ENCODE measurements at places on chromosomes 5 and 9.
A peak's percentile ranks its signal among the peaks of the same experiment; 100 is the strongest.

DNA sequence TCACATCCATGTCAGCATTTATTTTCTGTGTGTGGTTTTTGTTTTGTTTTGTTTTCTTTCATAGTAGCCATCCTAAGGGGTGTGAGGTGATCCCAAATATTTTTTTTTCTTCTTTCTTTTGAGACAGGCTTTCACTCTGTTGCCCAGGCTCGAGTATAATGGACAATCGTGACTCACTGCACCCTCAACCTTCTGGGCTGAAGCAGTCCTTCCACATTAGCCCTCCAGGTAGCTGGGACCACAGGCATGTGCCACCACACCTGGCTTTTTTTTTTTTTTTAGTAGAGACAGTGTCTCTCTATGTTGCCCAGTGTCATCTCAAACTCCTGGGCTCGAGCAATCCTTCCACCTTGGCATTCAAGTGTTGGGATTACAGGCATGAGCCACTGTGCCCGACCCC, 59.1 kb downstream of the CDC42SE2 start:
- DNase-seq, result no peak

DNA sequence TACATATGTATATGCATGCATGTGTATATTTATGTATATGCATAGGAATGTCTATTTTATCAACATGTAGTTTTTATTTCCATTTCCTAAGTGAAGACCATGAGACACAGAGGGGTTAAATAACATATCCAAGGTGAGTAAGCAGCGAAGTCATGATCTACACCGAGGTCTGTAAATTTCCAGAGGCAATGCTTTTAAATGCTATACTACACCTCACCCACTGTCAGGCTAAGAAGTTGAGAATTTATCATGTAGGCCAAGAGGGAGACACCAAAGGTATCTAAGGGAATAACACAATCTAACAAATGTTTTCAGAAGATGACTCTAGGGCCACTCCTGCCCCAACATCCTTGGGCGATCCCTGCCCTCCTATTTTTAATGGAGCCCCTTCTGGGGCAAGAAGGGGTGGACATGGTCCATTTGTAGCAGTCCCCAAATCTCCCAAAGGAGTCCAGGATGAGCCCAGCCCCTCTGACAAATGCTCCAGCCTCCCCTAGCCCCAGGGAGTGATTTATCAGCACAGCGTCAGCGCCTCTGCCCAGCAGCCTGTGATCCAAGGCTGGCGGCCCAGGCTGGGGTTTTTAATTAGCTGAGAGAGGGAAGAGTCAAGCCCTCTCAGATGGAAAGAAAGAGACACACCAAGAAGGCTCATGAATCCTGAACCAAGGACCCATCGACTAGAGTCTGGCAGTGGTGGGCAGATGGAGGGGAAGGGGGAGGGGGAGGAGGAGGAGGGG, 339.9 kb downstream of the ASTN2 start:
- DNase-seq, result no peak

DNA sequence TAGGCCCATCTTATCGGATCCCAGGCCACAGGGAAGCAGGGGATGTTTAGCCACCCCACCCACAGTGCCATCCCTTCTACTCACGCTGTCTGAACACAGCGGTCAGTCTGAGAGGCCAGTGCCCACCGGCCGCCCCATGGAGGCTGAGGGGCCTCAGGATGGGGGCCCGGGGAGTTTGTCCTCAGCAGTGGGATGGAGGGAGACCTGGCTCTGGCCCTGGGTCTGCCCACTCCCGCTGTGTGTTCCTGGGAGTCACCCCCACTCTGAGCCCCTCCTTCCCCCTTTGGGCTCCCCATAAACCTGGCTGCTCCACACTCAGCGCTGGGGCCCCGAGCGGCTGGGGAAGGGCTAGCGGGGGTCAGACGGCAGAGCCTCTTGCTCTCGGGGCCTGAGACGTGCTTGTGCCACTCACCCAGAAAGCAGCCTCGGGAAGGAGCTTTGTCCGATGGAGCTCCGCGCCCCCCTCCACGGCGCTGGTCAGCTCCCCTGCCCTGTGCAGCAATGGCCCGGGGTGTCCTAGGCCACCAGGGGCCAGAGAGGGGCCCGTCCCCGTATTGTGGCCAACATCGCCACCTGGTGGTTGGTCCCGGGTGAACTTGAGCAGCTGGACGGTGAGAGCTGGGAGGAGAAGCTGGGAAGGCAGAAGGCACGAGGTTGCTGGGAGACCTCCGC, 10.9 kb upstream of the LAMC3 start:
- peak; percentile 25 for DNase-seq

GRCh38 chr9:83649080-83649479, 26.1 kb downstream of the IDNK start:
- peak; percentile 26 for DNase-seq

DNA sequence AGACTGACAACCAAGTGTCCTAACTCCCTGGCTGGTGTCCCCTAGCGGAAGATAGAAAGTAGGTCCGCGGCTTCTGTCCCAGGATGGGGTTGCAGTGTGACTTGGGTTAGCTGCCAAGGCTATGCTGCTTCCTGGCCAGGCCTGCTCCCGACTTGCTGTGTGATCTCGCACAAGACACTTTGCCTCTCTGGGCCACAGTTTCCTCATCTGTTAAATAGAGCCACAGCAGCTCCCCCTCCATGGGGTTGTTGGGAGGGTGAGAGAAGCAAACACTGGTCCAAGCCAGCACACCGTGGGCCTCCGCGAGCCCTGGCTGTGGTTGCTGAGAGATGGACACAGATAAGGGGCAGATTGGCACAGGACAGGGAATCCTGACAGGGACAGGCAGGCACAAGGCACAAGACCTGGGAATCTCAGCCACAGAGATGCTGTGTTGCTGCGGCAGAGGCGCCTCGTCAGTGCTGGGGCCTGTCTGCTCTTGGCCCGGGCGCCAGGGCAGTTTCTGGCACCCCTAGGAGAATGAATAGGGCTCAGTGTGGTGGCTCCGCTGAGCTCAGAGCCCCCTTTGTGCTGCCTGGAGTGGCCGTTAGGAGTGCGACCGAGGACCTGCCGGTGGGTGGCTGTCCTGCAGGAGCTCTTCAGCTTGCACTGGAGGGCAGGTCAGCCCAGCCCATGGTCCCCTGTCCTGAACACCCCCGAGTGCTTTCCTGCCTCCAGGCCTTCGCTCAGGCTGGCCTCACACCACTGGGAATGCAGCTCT, 1.8 kb upstream of the SH2D3C start:
- DNase-seq, result no peak

GRCh38 chr5:145101246-145101645, 733.9 kb downstream of the PRELID2 start:
- DNase-seq, result no peak

DNA sequence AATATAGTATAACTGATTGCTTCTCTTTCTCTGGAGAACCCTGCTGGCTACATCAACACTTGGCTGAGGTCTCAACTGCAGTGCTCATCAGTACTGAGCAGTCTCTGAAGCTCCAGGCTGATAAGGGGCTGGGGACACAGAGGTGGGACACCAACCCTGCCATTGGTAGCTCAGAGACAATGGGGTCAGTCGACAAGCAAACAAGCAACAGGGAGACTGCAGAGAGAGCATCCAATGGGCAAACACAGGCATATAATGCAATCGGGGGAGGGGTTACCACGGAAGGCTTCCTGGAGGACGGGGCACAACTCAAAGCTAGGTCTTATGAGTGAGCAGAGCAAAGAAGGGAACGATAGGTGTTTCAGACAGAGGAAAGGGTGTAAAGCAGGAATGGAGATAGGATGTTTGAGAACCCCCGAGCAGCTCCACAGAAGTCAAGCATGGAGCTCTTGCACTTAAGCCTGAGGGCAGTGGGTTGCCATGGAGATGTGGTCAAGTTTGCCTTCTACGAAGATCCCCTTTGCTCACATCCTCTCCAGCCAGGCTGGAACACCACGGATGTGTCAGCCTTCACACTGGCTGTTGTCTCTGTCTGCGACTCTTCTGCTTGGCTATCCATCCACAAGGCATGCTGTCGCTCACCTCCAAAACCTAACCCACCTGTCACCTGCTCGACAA, 21.5 kb upstream of the AKNA start:
- DNase-seq, result no peak

GRCh38 chr5:67197536-67197935, 937 bp upstream of the CD180 start:
- DNase-seq, result no peak

DNA sequence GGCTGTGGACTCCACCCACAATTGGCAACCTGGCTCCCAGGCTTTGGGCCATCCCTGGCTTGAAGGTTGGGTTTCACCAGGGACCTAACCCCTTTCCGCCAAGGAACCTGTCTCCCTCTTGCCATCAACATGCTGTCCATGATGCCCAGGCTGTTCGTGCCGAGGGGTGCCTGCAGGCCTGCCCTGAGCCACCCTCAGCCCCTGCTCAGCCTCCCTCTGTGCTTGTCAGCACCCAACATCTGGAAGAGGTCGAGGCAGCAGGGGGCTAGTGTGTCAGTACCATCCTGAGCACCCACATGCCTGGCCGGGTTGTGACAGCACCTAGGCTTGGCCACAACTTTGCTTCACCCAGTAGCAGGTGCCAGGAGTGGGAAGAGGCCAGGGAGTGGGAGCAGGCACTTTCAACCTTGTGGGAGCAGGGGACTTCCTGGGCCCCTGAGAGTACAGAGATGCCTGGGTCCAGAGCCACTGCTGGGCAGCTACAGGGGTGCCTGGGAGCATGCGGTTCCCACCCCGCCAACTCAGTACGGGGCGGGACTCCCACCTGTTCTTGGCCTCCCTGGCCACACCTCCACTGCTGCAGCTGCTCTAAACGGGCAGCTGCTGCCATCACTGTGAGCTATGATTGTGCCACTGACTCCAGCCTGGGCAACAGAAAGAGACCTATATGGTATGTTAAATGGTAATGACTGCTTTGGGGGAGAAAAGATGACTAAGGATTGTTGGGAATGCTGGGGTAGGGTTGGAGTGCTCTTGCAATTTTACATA, 6.3 kb downstream of the PDCD1LG2 start:
- DNase-seq, result no peak

- DNase-seq, result peak; percentile 96
These were observed 642.4 kb upstream of the C9orf72 start for GRCh38 chr9:28215536-28216299.

GRCh38 chr9:104025945-104026344, 68.2 kb upstream of the SMC2 start:
- DNase-seq, result no peak

DNA sequence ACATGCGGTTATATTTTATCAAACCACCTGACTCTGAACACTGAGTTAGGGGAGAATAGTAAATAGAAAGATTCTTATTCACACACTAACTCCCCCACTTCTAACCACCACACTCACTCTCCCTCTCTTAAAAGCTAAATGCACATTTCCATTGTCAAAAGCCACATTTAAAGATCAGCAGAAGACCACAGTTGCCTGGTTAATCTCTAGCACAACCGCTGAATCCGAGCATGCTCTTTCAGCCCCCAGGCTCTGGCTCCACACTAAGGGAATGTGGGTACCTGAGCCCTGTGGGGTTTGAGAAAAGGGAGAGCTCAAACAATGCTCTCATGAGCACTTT, 35.7 kb downstream of the PFDN1 start:
- DNase-seq, result no peak

DNA sequence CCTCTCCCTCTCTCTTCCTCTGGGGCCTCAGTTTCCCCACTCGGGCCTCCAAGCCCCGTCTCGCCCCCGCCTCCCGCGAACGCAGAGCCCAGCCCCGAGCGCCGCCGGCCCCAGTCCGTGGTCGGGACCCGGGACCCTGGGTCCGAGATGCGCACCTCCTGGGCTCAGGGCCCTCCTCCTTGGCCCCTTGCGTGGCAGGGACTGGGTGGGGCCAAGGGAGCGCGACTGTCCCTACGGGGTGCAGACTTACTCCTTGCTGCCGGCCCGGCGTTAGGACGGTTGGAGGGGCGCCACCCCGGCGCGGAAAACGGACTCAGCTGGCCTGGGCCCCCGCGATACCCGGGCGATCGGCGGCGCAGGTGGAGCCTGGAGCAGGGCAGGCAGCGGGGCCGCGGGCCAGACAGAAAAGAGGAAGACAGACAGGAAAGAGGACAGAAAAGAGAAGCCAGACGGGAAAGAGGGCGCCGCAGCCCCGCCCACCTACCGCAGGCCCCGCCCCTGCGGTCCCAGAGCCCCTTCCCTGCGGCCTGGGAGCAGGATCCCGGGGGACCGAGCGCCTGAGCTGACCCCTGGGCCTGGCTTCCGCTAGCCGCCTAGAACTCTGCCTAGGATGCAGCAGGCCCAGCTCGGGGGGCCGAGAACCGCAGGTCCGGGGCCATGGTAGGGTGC, at the start of gene GBGT1:
GBGT1 (minus strand) TSS at position 411 of the 669 bp plus-strand sequence. CDS start 1,502 bp downstream, outside the sequence.
- no peak for DNase-seq

DNA sequence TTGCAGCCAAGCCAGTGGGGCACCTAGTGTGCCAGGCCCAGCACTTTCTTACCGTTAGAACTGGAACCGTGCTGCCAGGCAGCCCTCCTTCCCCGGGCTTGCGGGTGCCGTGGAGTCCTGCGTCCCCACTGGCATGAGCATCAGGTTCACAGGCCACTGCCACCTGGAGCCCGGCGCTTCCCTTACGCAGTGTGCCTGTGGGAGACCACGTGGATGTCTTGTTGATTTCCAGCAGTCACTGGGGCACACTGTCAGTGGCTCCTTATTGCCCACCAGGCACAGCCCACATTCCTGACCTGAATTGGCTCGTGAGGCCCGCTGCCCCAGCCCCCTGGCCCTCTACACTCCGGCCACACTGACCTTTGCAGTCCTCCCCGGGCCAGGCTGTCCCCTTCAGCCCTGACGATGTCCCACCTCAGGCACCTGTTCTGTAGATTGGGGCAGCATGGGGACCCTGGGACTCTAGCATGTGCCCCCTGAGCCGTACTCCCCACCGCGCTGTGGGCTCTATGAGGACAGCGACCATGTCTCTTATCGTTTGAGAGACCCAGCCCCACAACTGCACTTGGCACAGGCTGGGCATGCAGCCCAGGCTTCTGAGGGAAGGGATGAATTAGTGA, 10.4 kb upstream of the CEL start:
- no peak for DNase-seq

GRCh38 chr9:129223551-129224208, 45.6 kb upstream of the IER5L start:
- no peak for DNase-seq

- DNase-seq, result no peak
These were observed 144.9 kb upstream of the POU5F2 start for GRCh38 chr5:93886098-93886806.

- DNase-seq, result no peak
These were observed 318.8 kb downstream of the FAM170A start for GRCh38 chr5:119948162-119948561.

DNA sequence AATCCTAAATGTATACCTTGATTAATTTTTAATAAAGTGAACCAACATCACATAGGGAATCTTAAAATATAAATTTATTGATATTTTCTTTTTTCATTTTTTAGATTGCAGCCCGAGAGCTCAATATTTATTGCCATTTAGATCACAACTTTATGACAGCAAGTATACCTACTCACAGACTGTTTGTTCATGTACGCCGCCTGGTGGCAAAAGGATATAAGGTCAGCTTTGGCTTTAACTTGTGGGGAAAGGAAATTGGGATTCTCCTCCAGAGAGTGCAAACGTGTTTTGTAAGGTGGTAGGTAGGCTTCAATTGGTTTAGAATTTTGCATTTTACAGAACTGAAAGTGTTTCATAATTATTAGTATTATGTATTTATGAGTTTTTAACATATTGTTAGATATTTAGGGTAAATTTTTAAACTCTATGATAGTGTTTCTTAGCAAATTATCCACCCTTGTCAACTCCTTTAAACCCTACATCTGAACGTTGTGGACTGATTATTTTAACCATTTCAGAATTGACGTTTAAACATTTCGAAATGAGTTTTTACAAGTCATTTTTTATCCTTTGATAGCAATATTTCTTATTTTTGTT, 17.5 kb upstream of the DHFR start:
- DNase-seq, result no peak

All from NCI-H1092 (cell line).